Osteocyte (in vitro differentiated cells): ENCODE measurements at places on chromosomes 2 and 18. TPM values are rescaled to one million over a fixed set of nuclear protein-coding genes. Genes with fewer than 3 reads are reported as not detected.

The CCDC68 gene
- total RNA-seq = not detected in 2 replicates

The IMPACT gene
- total RNA-seq = 53.0 and 58.3 TPM in 2 replicates

The SKOR2 gene
- not detected in 2 replicates for total RNA-seq

The TFCP2L1 gene
- total RNA-seq = not detected in 2 replicates

The NIFK gene
- 39.9 and 41.0 TPM in 2 replicates for total RNA-seq

GRCh38 chr2:239177908-239178307, 222.9 kb downstream of the HDAC4 start:
- peak; percentile 82 for DNase-seq
- H3K36me3 ChIP-seq = peaks cover 46% of the 10 kb centered on the region
- H3K27ac ChIP-seq = no peak overlapping the region
- no peaks in the 10 kb centered on the region for H3K27me3 ChIP-seq
- H3K4me1 ChIP-seq = no peaks in the 10 kb centered on the region

DNA sequence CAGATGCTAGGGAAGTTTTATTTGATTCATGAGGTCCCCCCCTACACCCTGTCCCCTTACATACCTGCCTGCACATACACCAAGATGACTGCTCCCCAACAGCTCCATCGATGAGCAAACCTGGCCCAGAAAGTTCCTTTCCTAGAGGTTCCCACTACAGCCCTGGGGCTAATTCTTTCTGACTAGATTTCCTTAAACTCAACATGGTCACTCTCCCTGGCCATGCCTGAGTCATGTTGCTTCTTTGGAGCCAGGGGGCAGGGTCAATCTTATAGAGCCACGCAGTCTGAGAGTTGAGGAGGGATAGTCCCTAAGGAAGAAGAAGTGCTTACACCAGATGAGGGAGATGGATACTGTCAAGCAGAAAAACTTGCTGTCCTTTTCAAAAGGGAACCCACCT, 67.7 kb upstream of the GLI2 start:
- DNase-seq = no peak
- H3K4me3 ChIP-seq = no peak overlapping the region
- peaks cover 7% of the 10 kb centered on the region for H3K36me3 ChIP-seq
- H3K4me1 ChIP-seq = no peaks in the 10 kb centered on the region
- H3K27ac ChIP-seq = no peak overlapping the region

DNA sequence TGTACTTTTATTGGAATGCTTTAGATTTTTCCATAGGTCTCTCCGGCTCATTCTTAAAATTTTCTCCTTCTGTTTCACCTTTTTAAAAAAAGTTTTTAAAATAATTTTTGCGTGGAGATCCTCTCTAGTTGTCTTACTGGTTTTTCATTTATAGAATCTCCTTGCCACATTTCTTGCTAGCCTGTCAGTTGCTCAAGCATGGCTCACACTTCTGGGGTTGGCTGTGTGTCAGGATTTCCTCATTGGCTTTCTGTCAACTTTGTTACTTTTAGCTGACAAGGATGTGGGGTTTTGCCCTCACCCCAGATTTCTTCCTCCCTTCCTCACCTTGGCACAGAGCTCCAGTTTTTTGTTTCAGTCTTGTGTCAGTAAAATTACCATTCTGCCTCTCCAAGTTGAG, 124.6 kb downstream of the ZNF407 start:
- H3K36me3 ChIP-seq = peaks cover 4% of the 10 kb centered on the region
- no peak overlapping the region for H3K27ac ChIP-seq
- no peak overlapping the region for H3K4me3 ChIP-seq
- no peak for DNase-seq
- H3K27me3 ChIP-seq = no peaks in the 10 kb centered on the region

DNA sequence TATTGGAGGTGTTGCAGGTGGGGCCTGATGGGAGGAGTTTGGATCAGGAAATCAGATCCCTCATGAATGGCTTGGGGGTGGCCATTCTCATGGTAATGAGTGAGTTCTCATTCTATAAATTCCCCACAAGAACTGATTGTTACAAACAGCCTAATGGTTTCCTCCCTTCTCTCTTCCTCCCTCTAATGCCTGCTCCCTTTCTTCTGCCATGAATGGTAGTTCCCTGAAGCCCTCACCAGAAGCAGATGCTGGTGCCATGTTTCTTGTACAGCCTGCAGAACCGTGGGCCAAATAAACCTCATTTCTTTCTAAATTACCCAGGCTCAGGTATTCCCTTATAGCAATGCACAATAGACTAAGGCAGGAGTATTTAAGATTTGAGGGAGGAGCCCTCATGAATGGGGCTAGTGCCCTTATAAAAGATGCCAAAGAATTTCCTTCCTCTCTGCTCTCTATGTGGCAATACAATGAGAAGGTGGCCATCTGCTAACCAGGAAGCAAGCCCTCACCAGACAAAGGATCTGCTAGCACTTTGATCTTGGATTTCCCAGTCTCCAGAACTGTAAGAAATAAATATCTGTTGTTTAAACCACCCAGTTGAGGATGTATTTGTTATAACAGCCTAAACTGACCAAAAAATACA, 251.8 kb downstream of the ZEB2 start:
- H3K27me3 ChIP-seq = no peaks in the 10 kb centered on the region
- no peak overlapping the region for H3K27ac ChIP-seq
- DNase-seq = no peak
- no peak overlapping the region for H3K4me3 ChIP-seq

GRCh38 chr2:189037518-189037917, 63.3 kb downstream of the COL3A1 start:
- peaks cover 73% of the 10 kb centered on the region for H3K36me3 ChIP-seq
- no peaks in the 10 kb centered on the region for H3K27me3 ChIP-seq
- peaks cover 29% of the 10 kb centered on the region for H3K4me1 ChIP-seq
- DNase-seq = no peak
- H3K4me3 ChIP-seq = no peak overlapping the region

DNA sequence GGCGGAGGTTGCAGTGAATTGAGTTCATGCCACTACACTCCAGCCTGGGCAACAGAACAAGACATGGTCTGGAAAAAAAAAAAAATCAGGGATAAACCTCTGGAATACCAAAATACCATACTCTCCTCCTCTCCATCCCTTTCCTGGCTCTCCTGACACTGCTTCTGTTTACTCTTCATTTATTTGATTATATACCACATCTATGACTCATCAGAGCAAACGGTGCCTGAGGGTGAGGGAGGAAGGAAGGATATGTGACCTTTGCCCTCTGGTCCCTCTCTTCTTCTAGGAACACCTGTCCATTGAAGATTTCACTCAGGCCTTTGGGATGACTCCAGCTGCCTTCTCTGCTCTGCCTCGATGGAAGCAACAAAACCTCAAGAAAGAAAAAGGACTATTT, 30.0 kb downstream of the VIL1 start:
- peaks cover 5% of the 10 kb centered on the region for H3K4me1 ChIP-seq
- peaks cover 18% of the 10 kb centered on the region for H3K36me3 ChIP-seq
- no peak for DNase-seq
- H3K27ac ChIP-seq = no peak overlapping the region
